Nasal cavity respiratory epithelium epithelial cell of viscerocranial mucosa (primary cell): ENCODE measurements at places on chromosomes 5 and 9. TPM values are rescaled to one million over a fixed set of nuclear protein-coding genes. Genes with fewer than 3 reads are reported as not detected.

Gene PAEP
- not detected in 2 replicates for total RNA-seq

Gene ECM2
- total RNA-seq, result 1.7 and 11.0 TPM in 2 replicates

Gene PCDHA4
- total RNA-seq, result 0.34 and 2.3 TPM in 2 replicates

Gene ATOX1
- 34.3 and 39.3 TPM in 2 replicates for total RNA-seq

Gene TCOF1
- total RNA-seq, result 15.0 and 29.3 TPM in 2 replicates

Gene ELAVL2
- total RNA-seq, result 0.57 and 6.2 TPM in 2 replicates

Gene RNF180
- total RNA-seq, result 2.7 and 6.8 TPM in 2 replicates

Gene IL9
- not detected in 2 replicates for total RNA-seq

Gene SHOC1
- total RNA-seq, result under 0.01 and 0.07 TPM in 2 replicates

Gene IFNA10
- not detected in 2 replicates for total RNA-seq

Gene NMUR2
- total RNA-seq, result not detected in 2 replicates

Gene MEGF10
- under 0.01 and 0.14 TPM in 2 replicates for total RNA-seq

Gene WNT8A
- total RNA-seq, result not detected in 2 replicates

Gene SLCO4C1
- under 0.01 and 0.71 TPM in 2 replicates for total RNA-seq

Gene PCDHAC1
- 1.4 and 6.9 TPM in 2 replicates for total RNA-seq

Gene ADRB2
- 20.8 and 24.4 TPM in 2 replicates for total RNA-seq

Gene SHC3
- under 0.01 and 0.78 TPM in 2 replicates for total RNA-seq

Gene FCN2
- not detected in 2 replicates for total RNA-seq

Gene GLRA1
- total RNA-seq, result not detected in 2 replicates

Gene PLGRKT
- total RNA-seq, result 20.7 and 32.1 TPM in 2 replicates

Gene RLN2
- total RNA-seq, result 0.14 and 0.34 TPM in 2 replicates

Gene CDH10
- 0.43 TPM in 1 of 2 replicates, not detected in the other for total RNA-seq

Gene MSMP
- total RNA-seq, result not detected in 2 replicates

Gene GRXCR2
- not detected in 2 replicates for total RNA-seq

Gene RELL2
- total RNA-seq, result 12.7 and 16.1 TPM in 2 replicates

Gene SHROOM1
- total RNA-seq, result 0.68 and 3.1 TPM in 2 replicates

Gene WHRN
- 1.4 and 4.4 TPM in 2 replicates for total RNA-seq

Gene ALDOB
- not detected in 2 replicates for total RNA-seq

Gene C5orf46
- total RNA-seq, result not detected in 2 replicates

Gene LHX6
- total RNA-seq, result 0.14 and 0.34 TPM in 2 replicates

Gene F2RL1
- total RNA-seq, result 44.5 and 59.1 TPM in 2 replicates

Gene PLEKHG4B
- total RNA-seq, result 0.07 TPM in 1 of 2 replicates, not detected in the other

Gene SLC1A3
- 13.0 and 16.9 TPM in 2 replicates for total RNA-seq

Gene C9orf152
- total RNA-seq, result under 0.01 and 0.07 TPM in 2 replicates

Gene KCNT1
- not detected in 2 replicates for total RNA-seq

Gene CCNJL
- 4.1 and 4.9 TPM in 2 replicates for total RNA-seq

Gene SH3TC2
- total RNA-seq, result 5.1 and 6.0 TPM in 2 replicates

Gene NMRK1
- 30.4 and 36.6 TPM in 2 replicates for total RNA-seq

Gene IPO11
- 39.6 and 47.6 TPM in 2 replicates for total RNA-seq

Gene ARHGEF37
- 17.4 and 41.8 TPM in 2 replicates for total RNA-seq

Gene SLC34A1
- 0.14 TPM in 1 of 2 replicates, not detected in the other for total RNA-seq

Gene C5orf58
- total RNA-seq, result not detected in 2 replicates

Gene GFI1B
- total RNA-seq, result not detected in 2 replicates
